ENCODE measurements at places on chromosomes 5 and 9.

DNA sequence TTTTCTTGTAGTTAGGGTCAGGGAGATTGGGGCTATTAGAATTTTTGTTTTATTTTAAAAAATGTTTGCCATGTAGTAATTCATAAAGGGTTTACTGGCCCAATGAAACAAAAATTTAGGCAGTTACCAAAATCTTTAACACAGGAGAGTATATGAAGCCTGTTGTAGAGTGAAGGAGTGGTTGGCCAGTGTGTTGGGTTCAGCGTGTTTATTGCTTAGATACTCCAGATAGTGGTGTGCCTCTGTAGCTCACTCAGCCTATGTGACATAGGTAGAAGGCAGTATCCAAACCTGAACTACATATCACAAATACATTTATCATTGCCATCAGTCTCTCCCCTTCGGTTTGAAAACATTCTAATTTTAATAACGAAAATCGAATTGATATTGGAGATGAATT lies 1.2 kb downstream of the TEK start:
- no peak for DNase-seq

DNA sequence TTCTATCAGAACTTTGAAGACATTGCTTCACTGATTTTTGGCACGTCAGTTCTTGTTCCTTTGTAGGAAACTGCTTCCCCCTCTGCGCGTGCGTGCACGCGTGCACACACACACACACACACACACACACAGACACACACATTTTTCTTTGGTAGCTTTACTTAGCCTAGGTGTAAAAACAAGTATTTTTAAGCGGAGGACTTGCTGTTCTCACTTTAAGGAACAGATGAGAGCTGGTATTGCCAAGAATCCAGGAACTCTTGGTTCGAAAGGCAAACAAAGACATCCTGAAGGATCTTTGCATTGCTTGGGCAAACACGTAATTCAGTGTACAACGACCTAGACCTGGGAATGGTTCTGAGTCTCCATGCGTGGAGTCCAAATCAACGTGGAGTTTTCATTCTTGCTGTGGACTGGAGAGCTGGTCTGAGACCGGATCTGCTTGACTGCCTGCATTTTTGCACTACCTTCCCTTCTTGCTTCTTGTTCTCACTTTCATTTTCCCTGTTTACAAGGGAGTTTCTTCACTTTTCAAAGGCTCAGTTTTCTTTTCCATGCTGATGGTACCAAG lies 8.2 kb downstream of the TMEM268 start:
- no peak for DNase-seq

GRCh38 chr5:146016764-146017484 lies 80.5 kb downstream of the SH3RF2 start:
- no peak for DNase-seq

DNA sequence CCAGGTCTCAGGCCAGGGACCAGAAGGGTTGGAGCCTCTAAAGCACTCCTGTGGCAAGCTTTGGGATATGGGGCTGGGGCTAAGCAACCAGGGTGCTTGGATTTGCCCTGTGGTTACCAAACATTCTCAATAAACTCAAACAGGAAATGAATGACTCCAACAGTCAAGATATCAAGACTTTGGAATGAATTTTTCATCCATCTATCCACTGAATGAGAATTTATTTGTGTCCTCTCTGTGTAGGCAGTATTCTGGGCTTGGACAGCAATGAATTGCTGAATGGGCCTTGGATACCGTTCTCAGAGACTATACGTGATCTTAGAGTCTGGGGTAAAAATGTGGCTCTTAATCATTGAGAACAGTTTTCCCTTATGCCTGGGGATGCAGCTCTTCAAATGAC lies 212.5 kb downstream of the DAB2IP start:
- DNase-seq, result no peak

DNA sequence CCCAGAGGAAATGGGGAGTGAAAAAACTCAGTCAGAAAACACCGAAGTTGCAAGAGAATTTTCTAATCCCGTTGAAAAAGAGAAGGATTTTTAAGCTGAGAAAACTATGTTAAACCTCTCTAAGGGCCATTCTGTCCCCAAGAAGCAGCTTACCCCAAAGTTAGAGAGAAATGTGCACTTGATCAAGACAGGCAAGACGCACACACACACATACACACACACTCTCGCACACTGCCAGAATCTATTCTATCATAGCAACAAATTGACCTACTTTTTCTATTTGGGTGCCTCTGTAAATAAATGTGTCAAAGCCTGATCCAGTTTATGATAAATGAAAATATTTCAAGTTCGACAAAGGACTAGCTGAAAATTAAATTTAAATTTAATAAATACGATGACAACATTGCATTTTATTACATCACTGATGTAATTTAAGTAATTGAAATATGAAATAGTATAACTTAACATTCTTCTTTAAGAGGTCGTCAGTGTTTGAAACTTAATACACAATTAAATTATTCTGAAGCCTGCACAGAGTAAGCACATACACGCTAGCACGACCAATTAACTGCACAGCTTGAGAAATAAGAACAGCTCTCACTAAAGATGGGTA lies 5.9 kb downstream of the NFIL3 start:
- DNase-seq, result no peak

- no peak for DNase-seq
Measured at GRCh38 chr9:87865626-87866025, 17.1 kb upstream of the SPATA31E1 start.

DNA sequence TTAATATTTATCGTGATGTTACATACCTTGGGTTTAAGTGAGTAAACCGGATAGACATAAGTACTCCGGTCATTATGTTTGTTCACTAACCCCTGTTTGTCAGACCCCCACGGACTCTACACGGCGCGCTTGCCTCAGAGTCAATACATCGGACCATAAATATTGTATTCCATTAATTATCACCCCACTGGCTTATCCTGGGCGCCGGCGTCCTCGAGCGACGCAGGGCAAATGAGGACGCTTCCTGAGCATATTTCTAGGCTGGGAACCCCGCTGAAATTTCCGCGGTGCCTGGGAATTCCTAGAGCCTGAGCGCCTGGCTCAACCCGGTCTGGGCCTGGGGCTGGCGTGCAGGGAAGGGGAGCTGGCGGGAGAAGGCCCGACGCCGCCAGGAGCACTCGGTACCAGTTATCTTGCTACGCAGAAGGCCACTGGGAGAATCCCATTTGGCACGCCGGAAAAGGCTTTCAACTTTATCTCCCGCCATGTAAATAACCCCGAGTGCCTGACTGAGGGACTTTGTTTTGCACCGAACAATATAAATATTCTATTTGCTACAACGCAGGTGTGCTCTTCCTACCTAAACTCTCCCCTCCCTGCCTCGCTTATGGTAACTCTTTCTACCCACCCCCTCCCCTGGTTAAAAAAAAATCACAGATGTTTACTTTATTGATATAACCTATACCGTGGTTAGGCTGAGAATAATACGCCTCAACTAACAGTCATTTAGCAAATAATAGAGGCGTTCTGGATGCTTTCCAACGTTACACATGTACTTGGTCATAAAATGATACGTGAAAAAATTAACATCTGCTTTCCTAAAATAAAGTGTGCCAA lies 19.4 kb downstream of the NR2F1 start:
- no peak for DNase-seq

DNA sequence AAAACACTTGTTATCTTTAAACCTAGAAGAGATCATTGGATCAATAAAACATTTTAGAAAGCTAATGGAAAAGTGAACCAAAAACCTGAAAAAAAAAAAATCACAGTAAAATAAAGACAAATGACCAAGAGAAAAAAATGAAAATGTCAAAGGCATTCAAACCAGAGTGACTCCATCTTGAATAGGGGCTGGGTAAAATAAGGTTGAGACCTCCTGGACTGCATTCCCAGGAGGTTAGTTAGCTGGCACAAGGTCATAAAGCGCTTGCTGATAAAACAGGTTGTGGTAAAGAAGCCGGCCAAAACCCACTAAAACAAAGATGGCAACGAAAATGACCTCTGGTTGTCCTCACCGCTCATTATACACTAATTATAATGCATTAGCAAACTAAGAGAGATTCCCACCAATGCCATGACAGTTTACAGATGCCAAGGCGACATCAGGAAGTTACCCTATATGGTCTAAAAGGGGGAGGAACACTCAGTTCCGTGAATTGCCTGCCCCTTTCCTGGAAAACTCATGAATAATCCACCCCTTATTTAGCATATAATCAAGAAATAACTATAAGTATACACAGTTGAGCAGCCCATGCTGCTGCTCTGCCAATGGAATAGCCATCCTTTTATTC lies 116.7 kb upstream of the NEK6 start:
- DNase-seq, result no peak

DNA sequence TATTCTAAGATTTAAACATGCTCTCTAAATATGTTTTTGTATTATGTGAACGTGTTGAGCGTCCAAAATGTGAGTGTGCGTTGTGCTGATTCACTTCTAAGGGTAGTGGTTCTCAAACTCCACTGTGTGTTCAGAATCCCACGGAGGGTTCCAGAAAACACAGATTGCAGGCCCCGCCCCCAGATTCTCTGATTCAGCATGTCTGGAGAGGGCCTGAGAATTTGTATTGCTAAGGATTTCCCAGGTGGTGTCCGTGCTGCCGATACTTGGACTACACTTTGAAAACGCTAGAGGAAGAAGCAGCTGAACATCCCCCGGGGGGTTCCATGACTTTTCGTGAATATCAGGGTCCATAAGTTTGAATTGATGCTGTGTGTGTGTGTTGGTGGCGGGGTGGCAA lies 1043.2 kb upstream of the WWC1 start:
- no peak for DNase-seq

DNA sequence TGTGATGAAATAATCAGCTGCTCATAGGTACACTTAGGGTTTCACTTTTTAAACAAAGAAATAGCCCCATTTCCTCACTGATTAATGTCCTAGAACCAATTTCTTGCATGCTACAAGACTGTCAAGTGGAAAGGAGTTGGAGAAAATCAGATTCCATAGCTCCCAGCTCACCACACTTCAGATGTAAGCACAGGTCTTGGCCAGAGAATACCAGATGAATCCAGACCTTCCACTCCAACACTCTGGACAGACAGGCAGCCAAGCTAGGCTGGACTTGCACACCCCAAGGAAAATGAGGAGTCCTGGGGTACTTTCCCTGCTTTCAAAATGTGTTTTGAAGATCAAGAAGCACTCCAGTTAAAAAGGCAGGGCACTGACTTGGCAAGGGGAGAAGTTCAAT lies 68.5 kb downstream of the KLHL3 start:
- no peak for DNase-seq

DNA sequence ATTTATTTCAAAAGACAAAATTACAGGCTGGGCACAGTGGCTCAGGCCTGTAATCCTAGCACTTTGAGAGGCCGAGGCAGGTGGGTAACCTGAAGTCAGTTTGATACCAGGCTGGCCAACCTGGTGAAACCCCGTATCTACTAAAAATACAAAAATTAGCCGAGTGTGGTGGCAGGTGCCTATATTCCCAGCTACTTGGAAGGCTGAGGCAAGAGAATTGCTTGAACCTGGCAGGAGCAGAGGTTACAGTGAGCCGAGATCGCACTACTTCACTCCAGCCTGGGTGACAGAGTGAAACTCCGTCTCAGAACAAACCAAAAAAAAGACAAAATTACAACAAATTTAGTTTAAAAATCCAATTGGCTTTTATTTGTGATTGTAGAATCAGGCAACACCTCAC lies 14.3 kb upstream of the SLC30A5 start:
- no peak for DNase-seq

DNA sequence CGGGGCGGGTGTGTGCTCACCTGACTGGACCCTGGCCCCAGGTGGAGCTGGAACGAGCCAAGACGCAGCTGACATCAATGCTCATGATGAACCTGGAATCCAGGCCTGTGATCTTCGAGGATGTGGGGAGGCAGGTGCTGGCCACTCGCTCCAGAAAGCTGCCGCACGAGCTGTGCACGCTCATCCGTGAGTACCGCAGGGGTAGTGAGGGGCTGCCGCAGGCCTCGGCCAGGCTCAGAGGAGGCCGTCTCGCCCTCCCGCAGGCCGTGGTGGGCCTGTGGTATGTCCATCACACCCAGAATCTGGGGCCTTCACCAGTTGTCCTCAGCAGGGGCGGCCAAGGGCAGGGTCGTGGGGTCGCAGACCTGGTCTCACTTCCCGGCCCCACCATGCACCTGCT lies 11.3 kb downstream of the PMPCA start:
- no peak for DNase-seq

GRCh38 chr9:72315089-72315509 lies 49.9 kb downstream of the ZFAND5 start:
- no peak for DNase-seq

- no peak for DNase-seq
Measured at GRCh38 chr5:137022725-137023124, 476.4 kb downstream of the SPOCK1 start.

GRCh38 chr9:135764731-135765130 lies 62.7 kb downstream of the KCNT1 start:
- no peak for DNase-seq

DNA sequence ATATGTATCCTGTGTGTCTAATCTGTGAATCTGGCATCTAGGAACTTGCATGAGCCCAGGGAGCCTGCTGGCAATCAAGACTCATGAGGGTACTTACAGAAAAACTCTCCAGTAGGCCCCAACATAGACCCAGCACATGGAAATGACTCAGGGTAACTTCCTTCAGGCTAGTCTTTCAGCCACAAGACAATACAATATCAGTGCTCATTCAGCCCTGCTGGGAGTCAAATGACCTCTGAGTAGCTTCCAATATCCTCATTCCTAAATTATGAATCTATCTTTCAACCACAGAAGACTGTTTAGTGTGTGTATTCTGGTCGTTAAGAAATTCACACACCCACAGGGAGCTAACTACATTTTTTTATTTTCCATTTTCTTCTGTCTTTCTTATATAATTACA lies 1273.0 kb downstream of the EFNA5 start:
- DNase-seq, result no peak

- no peak for DNase-seq
Measured at GRCh38 chr5:95799191-95799835, 23.2 kb downstream of the GLRX start.

DNA sequence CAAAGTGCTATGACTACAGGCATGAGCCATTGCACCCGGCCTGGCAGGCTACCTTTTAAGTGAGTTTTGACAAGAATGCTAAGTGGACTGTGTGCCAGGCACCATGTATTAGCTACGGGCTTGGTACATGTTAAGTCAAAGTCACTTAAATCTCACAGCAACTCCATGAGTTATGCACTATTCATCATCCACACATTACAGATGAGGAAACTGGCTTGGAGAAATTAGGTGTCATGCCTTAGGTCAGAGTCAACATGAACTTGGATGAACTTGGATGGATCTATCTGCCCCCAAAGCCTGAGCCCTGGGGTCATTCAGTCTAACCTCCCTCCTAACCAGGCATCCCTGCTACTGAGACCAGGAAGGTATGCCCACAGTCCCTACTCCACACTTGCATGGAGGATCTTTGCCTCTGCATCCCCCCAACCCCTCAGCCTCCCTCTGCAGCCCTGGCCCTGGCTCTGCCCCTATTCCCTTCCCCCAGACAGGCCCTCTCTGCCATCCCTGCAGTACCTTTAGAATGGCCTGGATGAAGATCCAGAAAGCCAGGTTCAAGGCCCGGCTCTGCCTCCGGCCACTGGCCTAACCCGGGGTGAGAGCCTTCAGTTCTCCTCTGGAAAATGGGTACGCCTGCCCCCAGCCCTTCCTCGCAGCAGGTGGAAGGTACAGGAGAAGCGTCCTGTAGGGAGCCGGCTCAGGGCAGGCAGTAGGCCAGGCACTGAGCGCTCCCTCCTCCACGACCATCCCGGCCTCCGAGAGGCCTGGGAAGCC lies 685 bp upstream of the ADGRD2 start:
- DNase-seq, result no peak

Measured in NCI-H187 treated with DMSO at 0.1 percent for 48 hours (cell line).